ENCODE measurements at places on chromosomes 1 and 21.

- no peak for DNase-seq
These were observed 29.2 kb downstream of the IPP start for GRCh38 chr1:45721207-45721606.

DNA sequence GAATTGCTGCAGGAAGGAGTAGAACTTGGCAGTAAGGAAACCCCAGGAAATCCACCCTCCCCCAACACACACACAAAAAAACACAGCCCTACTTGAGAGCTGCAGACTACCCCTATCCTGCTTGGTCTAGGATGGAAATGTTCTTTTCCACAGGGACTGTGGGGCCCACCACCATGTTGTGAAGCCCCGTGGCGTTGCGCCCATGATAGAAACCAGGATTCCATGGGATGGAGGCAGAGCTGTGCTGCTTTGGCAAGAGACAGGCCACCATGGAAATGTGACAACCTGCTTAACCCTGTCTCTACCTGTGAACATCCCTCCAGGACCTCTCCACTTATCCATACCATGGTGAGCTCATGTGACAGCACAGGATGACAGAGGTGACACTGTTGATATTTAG lies 121.1 kb upstream of the NGF start:
- DNase-seq, result no peak

GRCh38 chr1:160491017-160491416 lies 32.0 kb downstream of the SLAMF6 start:
- no peak for DNase-seq

DNA sequence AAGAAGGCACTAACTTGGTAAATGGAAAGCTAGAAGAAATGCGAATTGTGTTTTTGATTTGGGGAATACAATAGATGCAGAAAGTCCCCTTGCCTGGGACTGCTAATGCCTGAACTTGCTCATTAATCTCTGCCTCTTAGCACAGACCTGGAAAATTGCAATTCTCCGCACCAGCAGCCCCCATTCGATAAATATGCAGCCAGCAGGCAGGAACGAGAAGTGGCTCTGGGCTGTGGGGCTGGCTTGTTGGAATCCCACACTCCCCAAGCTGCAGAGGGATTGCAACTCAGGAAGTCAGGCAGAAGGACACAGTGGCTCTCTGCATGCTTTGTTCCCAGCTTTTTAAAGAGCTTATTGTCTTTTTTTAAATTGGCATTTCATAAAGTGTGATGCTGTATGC lies 51.3 kb downstream of the PCP4 start:
- DNase-seq, result no peak

DNA sequence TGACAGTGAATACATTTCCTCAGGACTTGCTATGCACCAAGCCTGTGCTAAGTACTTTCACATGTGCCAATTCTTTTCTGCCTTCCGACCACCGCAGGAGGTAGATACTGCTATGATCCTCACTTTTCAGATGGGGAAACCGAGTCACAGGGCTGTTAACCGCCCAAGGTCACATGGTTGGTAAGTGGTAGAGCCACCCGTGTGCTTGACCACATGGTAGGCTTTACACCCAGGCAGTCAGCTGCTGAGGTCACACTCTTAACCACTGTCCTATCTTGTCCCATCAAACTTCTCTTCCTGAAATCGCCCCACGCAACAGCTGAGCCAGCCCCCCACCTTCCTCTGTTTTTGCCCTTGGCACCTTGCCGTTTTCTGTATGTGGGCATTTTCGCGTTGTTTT lies 31.0 kb upstream of the SDHB start:
- DNase-seq, result no peak

GRCh38 chr1:67126111-67126746 lies 8.5 kb downstream of the C1orf141 start:
- no peak for DNase-seq

DNA sequence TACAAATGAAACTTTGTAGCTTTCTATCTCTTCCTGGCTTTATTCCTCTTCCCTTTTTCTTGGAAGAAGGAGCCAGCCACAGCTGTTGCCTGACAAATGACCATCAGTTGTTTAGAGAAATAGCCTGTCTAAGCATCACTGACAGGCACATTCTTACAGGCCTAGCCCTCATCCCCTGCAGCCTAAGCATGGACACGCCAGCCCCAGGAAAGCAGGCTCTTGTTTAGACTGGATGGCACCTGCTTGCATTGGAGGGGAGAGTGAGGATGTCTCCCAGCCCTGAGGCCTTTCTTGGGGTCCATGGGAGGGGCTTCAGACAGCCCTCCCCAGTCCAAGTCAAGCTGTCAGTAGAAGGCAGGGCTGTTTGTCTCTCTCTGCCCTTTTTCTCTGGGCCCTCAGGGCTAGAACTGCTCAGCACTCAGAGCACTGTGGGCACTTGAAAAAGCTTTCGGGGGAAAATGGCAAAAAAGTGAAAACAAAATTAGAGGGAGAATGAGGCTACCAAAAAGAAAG lies 282.5 kb upstream of the PLXNA2 start:
- no peak for DNase-seq

- DNase-seq, result no peak
These were observed 3.7 kb upstream of the RHEX start for GRCh38 chr1:206049293-206049692.

DNA sequence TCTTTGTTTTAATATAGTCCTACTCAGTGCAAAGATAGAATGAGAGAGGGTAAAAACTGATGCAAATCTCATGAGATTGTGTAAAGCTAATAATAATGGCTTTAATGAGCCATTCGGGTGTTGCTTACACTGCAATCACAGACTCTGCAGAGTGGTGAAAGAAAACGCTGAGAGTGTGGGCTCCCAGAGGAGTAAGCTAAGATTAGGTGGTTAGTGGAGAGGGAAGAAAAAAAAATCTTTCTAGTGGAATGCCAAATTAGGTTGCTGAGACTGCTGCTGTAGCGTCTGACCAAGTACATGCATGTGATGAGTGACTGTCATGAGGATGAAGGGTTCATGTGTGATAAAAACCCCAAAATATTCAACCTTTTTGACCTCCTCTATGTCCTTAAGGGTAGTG lies 645.9 kb upstream of the ADGRL4 start:
- no peak for DNase-seq

DNA sequence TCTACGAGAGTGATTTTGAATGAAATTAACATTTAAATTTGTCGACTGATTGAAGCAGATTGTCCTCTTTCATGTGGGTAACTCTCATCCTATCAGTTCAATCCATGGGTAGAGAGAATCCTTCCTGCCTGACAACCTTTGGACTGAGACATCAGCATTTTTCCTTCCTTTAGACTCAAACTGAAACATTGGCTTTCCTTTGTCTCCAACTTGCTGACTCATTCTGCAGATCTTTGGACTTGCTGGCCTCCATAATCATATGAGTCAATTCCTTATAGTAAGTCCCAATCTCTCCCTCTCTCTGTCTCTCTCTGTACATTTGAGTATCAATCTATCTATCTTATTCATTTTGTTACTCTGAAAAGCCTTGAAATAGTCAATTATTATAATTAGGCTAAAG lies 416.7 kb downstream of the LRRIQ3 start:
- DNase-seq, result no peak

DNA sequence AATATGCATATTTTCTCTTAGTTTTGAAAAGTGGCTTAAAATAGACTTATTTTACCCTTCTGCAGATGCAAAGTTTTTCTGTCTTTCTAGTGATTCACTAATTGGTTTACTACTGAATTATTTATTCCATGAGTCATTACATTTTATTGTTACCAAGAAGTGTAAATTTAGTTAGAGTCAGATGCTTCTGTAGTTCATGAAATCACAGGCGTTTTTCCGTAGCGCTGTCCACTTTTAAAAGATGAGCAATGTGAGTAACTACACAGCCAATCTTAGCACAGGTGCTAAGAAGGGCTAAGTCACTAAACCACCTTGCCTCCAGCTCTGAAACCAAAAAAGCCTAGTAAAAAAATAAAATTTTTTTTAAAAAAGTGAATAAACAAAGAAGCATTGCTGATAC lies 24.7 kb downstream of the RGS13 start:
- no peak for DNase-seq

DNA sequence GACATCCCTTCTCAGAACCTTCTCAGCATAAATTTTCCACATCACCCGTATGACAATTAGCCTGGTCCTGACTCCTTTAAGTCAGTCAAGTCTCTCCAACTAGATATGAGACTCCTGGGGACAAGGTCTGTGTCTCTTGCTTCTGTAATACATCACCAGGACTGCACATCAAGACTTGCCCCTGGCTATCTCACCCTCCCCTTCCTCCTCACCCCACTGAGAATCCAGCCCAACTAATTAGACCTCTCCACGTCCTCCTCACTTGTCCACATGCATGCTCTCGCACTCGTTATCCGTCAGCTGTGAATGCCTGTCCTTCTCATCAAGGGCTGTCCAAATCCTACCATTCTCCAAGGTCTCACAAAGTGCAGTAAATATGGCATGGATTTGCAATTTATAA lies 542.8 kb downstream of the PTPRU start:
- no peak for DNase-seq

DNA sequence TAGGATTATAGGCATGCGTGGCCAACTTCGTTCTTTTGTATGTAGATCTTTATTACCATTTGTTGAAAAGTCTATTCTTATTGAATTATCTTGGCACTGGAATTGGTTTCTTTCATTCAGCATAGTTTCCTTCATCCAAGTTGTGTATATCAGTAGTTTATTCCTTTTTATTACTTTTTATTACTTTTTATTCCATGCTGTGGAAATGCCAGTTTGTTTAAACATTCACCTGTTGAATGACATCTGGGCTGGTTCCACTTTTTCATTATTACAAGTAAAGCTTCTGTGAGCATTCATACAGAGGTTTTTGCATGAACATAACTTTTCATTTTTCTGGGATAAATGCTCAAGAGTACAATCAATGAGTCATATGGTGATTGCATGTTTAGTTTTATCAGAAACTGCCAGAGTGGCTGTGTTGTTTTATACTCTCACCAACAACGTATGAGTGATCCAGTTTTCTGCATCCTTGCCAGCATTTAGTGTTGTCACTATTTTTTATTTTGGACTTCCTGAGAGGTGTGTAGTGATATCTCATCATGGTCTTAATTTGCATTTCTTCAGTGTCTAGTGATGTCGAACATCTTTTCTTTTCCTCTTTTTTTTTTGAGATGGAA lies 28.6 kb downstream of the PTPRU start:
- DNase-seq, result no peak

DNA sequence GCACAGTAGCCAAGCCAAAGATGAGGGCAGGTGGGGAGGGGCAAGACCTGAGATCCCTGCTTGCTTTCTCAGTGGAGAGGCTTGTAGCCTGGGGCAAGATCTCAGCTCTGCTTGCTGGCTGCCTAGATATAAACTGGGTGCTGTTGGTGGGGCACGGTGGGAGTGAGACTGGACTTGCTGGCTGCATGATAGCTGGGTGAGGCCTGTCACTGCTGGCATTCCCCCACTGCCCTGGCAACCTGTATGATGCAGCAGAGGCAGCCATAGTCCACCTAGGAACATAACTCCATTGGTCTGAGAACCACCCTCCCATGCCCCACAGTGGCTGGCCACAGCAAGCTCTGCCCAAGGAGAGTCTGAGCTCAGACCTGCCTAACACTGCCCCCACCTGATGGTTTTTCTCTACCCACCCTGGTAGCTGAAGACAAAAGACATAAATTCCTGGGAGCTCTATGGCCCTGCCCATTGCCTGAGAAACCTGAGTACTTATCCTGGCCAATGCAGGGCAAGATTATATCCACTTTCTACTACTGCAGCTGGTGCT lies 261.9 kb upstream of the DEPDC1 start:
- no peak for DNase-seq

DNA sequence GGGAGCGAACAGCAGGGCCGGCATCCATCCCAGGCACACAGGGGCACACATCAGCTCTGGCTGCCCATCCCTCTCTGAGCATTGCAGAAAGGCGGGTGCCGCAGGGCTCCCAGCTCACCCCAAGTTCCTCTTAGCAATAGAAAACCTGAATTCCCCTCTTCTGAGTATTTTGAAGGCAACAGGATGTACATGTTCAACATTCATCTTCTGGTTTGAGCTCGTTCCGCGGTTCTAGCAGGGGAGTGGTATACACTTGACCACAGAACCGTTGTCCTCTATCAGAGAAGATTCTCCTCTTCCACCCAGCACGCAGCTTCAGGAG lies 23.6 kb downstream of the ACTA1 start:
- no peak for DNase-seq

GRCh38 chr1:91065337-91065736 lies 43.5 kb upstream of the ZNF644 start:
- DNase-seq, result no peak

GRCh38 chr1:52592637-52593323 lies 9.4 kb upstream of the GPX7 start:
- DNase-seq, result no peak

DNA sequence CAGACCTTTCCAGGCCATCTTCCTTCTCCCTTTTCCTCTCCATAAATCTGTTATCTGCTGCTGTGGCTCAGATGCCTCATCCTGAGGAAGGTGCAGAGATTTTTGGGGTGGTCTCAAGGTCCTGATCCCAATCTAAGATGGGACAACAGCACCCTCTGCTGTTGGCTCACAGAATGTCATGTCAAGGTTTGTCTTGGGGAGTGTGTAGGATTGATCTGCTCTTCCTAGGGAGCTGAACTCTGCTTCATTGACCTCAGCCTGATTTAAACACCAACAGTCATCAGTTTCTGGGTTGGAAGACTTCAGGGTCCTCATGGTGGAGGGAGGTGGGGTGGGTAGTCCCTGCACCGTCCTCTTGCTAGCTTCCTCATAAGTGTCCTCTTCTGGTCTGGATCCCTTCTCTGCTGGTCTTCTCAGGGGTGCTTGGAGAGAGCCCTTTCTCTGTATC lies 62.8 kb upstream of the LAX1 start:
- DNase-seq, result peak; percentile 75

GRCh38 chr1:65470766-65471165 lies 50.3 kb downstream of the LEPR start:
- no peak for DNase-seq

DNA sequence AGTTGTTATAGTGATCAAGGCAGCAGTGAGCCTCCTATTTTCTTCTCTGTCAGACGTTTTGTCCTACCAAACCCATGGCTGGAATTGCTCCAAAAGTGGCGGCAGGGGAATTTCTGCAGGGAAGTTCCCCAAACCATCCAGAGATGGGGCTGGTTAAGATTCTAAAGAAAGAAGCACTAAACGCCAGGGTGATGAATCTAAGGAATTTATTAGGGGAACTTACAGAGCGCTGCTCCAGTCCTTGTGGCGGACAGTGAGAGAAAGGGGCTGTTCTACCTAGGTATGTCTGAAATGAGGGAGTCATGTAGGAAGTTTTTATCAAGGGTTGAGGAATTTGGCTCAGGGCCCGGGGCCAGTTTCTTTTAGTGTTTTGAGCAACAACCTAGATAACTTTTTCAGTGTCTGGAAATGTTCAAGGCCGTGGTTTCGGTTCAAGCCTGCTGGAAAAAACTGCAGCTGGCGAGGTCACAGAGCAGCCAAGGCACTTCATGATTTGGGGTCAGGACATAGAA lies 222.4 kb upstream of the B3GALT2 start:
- no peak for DNase-seq

GRCh38 chr21:45074818-45075595 lies 627 bp downstream of the ADARB1 start:
- no peak for DNase-seq
